NCI-H460 (cell line): ENCODE measurements at places on chromosomes 11 and 22. TPM values are rescaled to one million over a fixed set of nuclear protein-coding genes. Genes with fewer than 3 reads are reported as not detected.

DNA sequence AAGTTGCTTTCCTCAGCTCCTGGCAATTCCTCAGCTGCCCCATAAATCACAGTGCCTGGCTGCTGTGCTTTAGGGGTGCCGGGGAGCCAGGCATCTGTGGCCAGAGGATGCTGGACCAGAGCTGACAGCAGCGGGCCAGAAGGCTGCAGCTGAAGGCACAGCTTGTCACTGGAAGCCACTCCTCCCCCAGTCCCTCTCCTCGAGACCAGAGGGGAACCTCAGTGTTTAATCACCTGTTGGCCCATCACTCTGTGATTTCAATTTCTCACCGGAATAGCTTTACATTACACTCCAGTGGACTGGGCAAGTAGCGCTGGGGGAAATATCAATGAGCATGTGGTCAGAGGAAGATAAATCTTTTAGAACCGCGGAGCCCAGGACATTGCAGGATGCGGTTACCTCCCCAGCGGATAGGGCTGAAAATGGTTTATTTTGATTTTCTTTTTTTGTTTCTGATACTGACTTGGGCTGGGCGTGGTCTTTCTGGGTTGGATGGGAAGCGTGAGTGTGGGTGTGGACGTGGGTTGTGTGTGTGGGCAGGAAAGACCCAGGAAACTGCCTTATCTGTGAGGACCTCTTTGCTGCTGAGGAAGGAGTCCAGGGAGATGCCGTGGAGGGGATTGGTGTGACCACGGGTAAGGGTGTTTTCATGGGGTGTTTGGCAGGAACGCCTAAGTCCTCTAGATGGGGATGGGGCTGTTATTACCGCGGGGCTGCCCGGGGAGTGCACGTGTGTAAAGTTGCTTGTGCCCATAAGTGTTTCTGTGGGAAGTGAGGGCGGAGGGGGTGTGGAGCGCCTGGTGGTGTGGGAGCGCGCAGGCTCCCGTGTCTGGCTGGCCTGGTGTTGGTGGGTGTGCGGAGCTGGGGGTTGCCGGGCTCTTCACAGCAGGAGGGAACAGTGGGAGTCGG is 4.0 kb downstream of the DAGLA start:
- no peak for DNase-seq

- DNase-seq, result no peak
Measured at GRCh38 chr11:45278714-45279113, 7.4 kb downstream of the SYT13 start.

DNA sequence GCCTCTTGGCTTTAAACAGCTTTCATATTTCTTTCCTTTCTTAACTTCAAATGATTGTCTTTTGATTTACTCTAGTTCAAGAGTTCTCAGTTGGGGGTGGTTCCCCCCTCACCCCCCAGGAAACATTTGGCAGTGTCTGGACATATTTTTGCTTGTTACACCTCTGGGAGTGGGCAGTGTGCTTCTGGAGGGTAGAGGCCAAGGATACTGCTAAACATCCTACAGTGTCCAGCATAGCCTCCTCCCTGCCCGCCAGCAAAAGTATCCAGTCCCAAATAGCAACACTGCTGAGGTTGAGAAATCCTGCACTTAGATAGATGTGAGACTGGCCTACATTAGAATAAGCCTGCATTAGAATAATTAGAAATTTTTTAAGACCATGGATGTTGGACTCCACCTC is 3.2 kb downstream of the PPP6R3 start:
- no peak for DNase-seq

GRCh38 chr11:131811383-131811782 is 441.0 kb downstream of the NTM start:
- DNase-seq, result no peak

DNA sequence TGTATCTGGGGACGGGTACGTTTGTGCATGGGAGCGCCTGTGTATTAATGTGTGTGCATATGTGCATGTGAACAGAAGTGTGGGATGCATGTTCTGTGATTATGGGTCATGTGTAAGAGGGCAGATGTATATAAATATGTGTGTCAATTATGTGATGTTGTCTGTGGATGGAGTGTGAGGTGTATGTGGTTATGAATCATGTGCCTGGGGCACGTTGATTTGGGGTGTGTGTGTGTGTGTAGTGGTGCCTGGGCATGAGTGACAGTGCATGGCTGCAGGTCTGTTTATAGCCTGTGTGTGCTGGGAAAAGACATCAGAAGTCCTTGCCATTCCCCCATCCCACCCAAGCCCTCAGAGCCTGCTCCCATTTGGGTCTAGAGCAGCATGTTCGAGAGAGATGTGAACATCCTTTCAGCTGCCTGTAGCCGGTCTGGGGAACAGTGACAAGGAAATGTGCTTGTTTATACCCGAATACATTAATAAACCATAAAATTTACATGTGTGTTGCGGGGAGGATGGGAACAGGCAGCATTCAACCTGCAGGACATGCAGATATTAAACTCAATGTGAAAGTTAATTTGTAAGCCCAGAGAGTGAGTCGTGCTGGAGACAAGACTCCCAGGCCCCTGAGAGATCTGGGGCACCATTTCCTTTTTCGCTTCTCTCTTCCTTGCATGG is 129.0 kb downstream of the NECTIN1 start:
- DNase-seq, result no peak

B4GAT1 gene
- total RNA-seq, result 15.0 and 16.9 TPM in 2 replicates

VSIG10L2 gene
- total RNA-seq, result 0.02 TPM in 1 of 2 replicates, not detected in the other
